ENCODE measurements at places on chromosomes 12 and 14.

DNA sequence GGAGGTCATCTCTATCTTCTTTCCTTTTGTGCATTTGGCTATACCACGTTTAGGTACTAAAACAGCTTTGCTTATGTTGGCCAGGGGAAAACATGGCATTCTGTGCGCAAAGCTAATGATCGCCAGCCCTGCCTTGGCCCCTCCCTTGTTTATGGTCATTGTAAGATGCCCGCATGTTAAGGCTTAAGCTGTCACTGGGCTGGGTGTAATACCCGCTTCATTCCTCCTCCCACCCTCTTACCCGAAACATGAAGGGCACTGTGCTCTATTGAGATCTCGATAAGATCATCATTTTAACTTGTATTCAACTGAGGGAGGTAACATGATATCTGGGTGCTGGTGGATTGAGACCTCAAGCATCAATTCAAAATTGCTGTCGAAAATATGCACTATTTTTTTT is 34.7 kb downstream of the BRI3BP start:
- no peak for DNase-seq

- no peak for DNase-seq
These were observed 250.3 kb downstream of the SPTSSA start for GRCh38 chr14:34211732-34212131.

DNA sequence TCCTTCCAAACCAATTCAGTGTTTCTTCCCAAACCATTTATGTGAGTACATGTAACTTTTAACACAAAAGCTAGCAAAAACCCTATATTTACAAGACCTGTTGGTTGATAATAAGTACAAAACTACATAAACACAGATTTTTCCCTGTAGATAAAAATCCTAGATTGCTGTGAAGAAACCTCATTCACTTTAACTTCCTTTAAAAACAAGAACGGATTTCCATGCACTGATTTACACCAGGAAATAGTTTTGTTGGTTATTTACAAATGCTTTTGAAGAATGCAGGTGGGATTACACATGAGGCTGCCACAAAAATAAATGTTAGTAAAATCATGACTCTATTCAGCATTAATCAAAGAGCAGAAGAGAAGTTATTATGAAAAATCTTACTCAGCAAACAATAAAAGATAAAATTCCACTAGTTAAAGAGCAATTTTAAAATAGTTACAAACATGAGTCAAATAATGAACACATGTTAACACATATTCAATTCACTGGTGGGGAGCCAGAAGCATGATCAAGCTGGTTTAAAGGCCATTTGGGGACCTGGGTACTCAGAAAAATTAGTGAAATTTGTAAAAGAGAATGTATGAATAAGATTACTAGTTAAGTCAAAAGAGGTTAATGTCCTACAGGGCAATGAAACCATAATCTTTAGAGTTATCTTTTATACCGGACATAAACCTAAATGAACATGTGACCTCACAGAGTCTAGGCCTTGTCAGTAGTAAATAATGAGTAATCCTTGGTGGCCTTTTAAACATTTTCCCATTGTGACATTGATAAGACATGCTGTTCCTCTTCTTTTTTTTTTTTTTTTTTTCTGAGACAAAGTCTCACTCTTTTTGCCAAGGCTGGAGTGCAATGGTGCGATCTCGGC is 79.9 kb downstream of the PHLDA1 start:
- no peak for DNase-seq

GRCh38 chr12:131049549-131050339 is 96.0 kb downstream of the ADGRD1 start:
- no peak for DNase-seq

- no peak for DNase-seq
These were observed 16.3 kb downstream of the TESPA1 start for GRCh38 chr12:54968181-54968730.

DNA sequence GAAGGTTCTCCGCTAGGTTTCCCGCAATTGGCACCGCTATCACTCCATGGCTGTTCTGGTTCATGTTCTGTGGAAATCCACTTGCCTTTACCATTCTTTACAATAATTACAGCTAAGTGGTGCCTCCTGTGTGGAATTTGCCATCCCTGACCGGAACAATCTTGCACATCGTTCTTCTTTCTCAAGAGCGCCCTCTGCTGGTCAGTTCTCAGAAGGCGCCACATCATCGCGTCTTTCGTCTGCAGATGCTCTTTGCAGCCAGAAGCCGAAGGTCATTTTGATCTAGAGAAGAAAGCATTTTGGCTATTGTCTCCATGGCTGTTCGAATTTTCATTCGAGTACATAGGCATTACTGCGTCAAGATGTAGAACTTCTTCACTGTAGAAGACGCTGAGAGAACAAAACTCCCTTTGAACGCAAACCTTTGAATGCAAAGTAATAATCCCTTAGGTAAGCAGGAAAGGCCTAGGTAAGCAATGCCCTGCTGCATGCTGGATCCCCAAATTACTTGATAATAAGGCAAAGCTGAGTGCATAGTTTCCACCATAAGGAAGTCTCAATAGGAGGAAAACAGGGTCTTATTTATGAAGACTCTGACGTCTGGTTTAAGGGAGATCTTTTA is 10.1 kb upstream of the RTRAF start:
- no peak for DNase-seq

GRCh38 chr12:125254236-125254635 is 189.0 kb downstream of the AACS start:
- no peak for DNase-seq

- DNase-seq: no peak
These were observed 192.7 kb downstream of the DPF3 start for GRCh38 chr14:72701237-72701565.

DNA sequence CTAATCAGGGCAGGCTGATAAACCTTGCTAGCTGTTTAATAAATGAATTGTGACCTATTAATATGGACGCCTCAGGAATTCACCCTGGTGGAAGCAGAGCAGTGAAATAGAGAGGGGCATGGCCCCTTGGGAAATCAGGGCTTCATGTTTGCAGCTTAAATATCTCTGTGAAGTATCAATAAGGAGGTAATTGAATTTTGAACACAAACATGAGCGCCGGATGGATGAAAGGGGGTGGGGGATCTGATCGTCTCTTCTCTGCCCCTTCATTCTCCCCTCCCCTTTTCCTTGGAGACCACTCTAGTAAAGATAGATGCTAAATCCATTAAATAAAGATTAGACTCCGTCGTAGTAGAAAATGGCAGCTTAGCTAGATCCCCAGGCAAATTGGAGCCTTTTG is 70.5 kb downstream of the LIN52 start:
- DNase-seq: no peak

DNA sequence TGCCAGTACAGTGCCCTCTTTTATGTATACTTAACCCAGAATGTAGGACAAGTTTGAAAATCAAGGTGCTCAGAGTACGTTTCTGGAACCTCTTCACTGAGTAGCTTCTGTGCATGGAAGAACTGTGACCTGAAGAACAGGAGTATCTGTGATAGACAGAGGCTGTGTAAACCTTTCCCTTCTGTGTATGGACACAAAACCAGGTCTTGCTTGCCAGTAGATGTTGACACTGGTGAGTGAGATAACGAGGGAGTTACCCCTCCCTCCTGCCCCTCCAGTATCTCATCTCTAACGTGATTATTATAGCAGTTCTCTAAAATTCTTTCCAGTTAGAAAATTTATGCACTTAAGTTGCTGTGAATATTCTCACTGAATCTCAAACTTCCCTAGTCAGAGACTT is 170.8 kb downstream of the RPL10L start:
- no peak for DNase-seq

DNA sequence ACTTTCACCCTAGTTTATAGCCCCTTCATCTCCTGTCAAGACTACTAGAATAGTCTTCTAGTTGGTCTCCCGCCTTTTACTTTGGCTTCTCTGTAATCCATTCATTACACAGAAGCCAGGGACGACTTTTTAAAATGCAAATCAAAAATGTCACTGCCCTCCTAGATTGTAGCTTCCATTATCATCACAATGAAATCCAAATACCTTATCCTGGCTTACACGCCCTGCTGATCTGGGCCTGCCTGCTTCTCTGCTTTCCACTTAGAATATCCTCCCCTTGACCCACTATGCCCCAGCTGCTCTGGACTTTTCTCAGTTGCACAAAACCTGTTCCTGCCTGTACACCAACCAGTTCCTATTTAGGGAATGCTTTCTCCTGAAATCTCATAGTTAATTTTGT is 4.5 kb upstream of the EEA1 start:
- no peak for DNase-seq

DNA sequence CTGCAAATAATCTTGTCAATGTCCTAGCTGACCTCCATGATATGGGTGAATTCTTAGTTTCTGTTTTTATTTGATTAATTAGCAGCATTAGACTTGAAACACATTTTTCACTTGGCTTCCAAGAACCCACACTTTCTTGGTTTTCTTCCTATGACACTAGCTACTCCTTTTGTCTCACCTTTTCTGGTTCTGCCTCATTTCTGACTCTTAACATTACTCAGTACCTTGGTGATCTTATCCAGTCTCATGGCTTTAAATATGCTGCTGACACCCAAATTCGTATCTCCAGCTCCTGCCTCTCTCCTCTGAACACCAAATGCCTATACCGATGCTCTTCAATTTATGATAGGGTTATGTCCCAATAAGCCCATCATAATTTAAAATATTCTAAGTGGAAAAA is 32.0 kb upstream of the SSTR1 start:
- DNase-seq: no peak

- DNase-seq: no peak
These were observed 60.2 kb downstream of the RFX4 start for GRCh38 chr12:106643000-106643399.

- DNase-seq: no peak
These were observed 17.7 kb upstream of the ADCK1 start for GRCh38 chr14:77782202-77782601.

DNA sequence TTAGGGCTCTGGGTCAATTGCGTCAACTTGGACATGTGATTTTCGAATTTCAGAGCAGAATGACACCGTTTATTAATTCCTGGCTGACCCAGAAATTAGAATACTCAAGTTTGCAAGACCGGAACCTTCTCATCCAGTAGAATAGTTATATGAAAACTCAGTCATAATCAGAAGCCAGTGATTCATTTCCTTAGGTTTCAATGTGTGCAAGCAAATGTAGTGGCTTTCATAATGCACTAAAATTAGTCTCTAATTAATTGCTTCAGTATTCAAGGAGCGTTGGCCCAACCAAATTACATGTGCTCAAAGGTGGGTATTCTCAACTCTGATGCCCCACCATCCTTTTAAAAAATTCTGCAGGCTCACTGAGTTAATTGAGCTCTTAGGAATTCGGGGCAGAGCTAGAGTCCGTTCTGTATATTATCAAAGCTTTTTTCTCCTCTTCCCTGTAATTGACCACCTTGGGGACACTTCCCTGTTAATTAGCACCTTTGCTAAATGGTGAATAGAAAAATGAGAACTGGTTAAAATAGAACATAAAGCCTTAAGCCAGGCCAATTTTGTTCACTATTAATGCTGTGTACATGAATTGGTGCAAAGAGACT is 55.4 kb downstream of the DAO start:
- no peak for DNase-seq

DNA sequence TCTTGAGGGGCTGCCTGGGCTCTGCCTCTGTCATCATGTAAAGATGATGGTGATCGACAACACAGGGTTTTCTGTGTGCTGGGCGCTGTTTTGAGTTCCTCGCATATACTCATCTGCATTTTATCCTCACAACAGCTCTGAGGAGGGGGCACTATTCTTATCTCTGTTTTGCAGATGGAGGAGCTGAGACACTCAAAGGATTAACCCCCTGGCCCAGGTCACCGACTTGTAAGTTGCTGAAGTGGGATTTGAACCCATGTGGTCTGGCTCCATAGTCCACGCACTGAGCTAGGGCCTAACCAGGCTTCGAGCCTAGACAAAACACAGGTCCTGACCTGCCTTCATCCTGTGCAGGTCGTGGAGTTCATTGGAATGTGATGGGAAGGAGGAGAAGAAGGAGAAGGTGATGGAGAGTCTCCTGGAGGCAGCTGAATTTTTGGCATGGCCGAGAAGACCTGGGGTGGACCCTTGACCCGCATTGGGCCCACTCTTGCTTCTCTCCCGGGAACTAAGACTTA is 140.0 kb downstream of the ASCL4 start:
- no peak for DNase-seq

- DNase-seq: peak; percentile 43
These were observed 2.4 kb downstream of the SINHCAF start for GRCh38 chr12:31323391-31324115.

- no peak for DNase-seq
These were observed 352.2 kb upstream of the KITLG start for GRCh38 chr12:88932457-88932856.

DNA sequence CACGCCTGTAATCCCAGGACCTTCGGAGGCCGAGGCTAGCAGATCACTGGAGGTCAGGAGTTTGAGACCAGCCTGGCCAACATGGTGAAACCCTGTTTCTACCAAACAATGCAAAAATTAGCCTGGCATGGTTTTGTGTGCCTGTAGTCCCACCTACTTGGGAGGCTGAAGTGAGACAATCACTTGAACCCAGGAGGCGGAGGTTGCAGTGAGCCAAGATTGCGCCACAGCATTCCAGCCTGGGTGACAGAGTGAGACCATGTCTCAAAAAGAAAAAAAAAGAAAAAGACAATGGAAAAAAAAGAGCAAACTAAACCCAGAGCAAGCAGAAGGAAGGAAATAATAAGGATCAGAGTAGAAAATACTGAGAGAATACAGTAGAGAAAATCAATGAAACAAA is 5.4 kb downstream of the CHURC1 start:
- DNase-seq: no peak

- no peak for DNase-seq
These were observed 89.7 kb downstream of the FGD4 start for GRCh38 chr12:32489070-32489469.

GRCh38 chr12:104569346-104570173 is 112.8 kb downstream of the CHST11 start:
- peak; percentile 98 for DNase-seq

- DNase-seq: no peak
These were observed at the start of gene HIP1R for GRCh38 chr12:122834921-122835749. HIP1R (plus strand) TSS chr12:122835457; CDS start chr12:122835551, 94 bp downstream.

DNA sequence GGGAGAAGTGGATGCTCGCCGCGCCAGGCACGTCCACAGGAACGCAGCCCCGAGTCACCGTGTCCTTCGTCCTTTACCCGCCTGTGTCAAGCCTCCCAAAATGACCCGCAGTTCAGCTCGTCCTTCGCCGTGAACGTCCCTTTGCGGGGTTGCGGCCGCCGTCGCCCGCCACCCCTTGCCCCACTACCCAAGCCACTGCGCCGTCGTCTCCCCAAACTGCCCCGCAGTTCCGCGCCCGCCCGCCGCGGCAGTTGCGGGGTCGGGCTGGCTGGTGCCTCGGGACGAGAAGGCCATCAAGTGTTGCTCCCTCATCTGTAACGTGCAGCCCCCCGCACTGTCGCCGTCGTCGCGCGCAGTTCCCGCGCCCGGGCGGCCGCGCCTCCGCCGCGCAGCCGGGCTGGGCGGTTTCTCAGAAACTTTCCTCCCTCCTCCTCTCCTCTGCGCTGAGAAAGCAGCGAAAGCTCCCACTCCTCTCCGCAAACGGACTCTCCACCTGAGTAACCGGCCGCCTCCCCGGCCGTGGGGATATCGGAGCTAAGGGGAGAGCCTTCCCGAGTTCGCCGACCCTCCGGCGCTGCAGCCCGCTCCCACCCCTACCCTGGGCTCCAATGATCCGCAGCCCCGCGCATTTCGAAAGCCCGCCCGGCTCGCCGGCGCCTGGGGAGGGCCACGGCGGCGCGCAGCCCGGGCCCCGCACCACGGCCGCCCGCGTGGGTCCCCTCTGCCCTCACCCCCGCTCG is 6.7 kb downstream of the CDKN1B start:
- no peak for DNase-seq

Data from SIG-M5 (cell line).